ENCODE measurements at places on chromosomes 16 and 17.

- DNase-seq: peak; percentile 80
These were observed 35.6 kb downstream of the CLEC16A start for GRCh38 chr16:10979717-10980601.

- no peak for DNase-seq
These were observed 36.8 kb upstream of the MMD start for GRCh38 chr17:55458287-55458900.

DNA sequence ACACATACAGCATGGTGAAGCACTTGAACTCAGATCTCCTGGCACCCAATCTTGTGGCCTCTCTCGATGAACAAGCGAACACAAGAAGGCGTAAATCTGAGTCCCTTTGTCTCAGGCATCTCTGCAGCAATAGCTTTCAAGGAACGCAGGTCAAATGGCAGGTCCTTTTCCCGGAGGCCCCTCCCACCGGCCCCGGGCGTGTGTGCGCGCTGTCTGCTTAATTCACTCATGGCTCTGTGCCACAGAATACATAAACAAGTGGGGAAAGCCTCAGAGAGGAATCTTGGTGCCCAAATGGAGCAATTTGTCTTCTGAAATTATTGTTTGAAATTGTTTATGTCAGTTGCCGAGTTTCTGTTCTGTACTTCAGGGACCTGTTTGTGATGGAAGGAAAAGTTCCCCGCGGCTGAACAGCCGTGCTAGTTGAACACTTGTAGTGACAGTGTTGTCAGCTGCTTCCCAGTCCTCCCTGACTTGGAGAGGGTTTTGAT, 14.8 kb downstream of the MYOCD start:
- DNase-seq: no peak

DNA sequence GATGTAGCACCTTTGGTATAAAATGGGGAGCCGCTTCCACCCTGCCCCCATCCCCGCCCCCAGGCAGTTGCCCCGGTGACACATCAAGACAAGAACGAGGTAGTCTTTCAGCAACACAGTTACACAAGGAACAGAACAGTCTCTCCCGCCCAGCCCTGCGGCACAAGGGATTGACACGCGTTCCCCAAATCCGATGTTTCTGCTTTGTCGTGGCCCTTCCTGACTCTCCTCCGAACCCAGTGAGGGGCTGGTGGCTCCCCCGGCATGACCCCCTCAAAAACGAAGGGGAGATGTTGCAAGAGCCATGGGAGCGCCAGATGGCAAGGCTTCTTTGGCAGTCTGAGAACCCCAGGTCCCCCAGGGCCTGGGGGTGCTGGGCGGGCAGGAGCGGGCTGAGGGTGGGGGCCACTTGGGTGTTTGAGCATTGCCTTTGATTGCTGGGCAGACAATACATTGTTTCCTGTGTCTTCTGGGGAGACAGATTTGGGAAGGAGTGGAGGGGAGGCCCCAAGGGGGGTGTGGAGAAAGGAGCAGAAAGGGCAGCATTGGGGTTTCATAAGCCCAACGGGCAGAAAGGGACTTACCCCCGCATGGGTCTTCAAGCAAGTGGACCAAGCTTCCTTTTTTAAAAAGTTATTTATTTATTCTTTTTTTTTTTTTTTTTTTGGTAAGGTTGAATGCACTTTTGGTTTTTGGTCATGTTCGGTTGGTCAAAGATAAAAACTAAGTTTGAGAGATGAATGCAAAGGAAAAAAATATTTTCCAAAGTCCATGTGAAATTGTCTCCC, 16.6 kb downstream of the COL1A1 start:
- DNase-seq: peak; percentile 82

DNA sequence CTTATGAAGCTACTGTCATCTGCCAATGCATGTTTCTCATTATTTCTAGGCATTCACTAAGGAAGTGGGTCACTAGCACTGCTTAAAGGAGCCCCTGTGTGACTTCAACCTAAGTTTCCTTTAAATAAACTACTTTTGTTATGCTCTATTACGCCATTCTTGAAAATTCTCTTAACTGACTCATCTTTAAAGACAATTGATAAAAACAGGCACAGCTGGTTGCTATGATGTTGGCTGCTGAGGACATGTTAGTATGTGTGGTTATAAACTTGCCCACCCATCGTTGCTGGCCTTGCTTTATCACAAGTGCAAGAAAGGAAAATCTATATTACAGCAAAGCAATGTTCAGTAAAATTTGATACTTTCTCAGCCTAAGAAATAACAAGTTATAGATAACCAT, 75.8 kb upstream of the CNTNAP4 start:
- no peak for DNase-seq

DNA sequence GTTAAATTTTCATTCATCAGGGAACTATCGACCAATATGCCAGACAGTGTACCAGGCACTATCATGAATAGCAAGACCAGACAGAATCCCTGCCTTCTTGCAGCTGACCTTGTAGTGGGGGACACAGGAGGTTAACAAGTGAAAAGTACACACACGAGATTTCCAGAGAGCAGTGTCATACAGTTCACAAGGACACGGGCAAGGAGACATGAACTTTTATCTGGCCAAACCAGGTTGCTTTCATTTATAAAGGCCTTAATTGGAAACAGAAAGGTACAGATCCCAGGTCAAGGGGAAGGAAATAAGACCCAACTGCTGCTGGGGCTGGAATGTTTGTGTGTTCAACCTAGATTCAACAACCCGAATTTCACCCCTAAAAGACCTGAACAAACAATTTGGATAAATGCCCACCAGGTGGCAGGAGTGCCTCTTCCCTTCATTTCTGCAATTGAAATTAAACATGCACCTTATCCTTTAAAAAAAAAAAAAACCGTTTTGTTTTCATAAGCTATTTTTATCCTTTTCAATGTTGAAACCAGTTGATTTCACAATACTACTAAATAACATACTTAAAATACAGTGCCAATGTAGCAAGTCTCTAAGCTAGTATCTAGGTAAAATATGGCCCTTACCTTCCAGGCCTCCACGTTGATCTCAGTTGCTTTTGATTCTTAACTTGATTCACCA, 65.9 kb downstream of the EMP2 start:
- no peak for DNase-seq

- no peak for DNase-seq
These were observed 968 bp downstream of the CEP112 start for GRCh38 chr17:66190738-66191592.

Data from right forelimb (tissue), 1 donor.